ENCODE measurements at places on chromosomes 16 and 17.

DNA sequence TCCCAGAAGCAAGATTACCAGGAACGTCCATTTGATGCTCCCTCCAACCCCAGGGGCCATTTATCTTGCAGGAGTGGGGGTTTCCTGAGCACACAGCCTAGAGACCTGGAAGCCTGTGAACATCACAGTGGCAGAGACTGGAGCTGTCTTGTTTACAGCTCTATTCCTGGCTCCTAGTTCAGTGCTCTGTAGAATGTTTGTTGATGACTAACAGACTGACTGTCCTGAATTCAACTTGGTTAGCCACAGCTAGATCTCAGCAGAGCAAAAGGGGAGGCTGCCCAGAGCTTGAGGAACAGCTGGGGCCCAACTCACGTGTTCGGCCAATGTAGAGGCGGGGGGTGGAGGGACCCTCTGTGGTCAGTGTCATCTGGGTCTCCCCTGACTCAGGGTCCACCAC, 6.6 kb downstream of the ERN2 start:
- no peak for DNase-seq

GRCh38 chr16:23694644-23695373, 16.1 kb downstream of the PLK1 start:
- no peak for DNase-seq

DNA sequence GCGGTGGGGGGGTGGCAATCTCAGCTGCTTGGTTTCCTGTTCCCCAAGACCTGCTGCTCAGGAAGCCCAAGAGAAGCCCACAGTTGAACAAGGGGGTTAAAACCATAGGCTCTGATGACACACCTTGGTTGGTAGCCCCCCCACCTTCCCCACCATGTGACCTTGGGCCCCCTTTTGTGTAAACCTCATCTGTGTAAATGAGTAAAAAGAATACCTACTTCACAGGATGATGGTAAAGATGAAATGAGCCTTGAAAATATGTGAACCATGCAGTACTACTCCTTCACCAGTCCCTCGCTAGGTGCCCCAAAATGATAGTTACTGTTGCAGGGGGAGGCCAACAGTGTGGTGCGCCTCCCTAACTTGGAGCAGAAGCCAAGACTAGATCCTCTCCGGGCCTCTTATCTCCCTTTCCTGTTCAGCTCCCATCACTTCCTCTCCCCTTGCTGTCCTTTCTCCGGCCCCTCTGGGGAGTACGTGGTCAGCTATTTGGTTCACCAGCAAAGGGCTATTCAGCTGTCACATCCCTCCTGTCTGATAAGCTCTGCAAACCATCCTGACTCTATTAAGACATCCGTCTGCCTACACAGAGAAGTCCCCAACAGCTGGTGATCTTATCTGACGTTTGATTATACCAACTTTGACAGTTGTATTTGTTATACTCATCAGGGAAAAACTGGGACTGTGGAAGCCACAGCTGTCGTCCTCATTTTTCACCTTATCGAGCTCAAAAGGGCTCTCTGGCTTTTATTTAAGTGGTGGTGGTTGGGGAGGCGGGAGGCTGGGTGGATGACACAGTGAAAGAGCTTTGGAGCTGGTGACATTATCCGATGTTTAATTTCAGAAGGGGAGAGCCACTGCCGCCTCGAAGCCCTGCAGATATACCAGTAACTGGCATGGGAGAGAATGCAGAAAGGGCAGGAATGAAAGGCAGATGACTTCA, 19.9 kb downstream of the DCAKD start:
- no peak for DNase-seq

- DNase-seq = peak; percentile 29
Measured at GRCh38 chr16:19502395-19503131, 19.3 kb downstream of the GDE1 start.

GRCh38 chr17:79457889-79458288, 153.0 kb downstream of the RBFOX3 start:
- no peak for DNase-seq

DNA sequence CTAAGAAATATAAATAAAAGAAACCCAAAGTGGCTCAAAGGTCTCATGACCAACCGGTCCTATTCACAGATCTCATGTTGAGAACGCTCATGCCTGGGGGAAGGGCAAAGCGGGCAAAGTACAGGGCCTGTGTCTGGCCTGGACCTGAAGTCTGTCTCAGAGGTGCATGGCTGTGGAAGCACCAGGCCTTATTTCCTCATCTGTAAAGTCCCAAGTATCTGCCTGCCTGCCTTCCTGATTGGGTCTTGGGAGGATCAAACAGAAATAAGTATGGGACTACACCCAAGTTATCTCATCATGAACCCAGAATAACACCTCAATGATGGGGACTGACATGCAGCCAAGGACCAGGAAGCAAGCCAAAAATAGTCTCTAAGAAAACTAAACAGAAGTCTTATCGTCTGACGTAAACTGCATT, 14.2 kb downstream of the AXIN2 start:
- DNase-seq = no peak

DNA sequence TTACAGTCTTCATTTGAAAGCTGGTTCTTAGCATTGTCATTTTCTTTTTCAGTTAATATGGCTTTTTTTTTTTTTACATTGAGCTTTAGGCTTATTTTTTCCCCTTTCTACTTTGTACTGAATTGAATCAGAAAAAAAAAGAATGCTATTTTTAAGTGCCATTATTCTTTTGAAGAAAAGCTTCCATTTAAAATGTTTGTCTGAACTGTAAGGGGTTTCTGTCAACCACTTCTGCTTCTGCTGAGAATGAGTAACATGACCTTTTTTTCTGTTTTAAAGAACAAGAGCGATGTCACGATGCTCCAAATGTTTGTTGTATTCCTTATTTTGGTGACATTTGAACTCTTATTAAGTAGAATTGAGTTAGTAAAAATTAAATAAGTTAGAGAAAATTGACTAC, 50.0 kb downstream of the MRTFB start:
- DNase-seq = no peak

GRCh38 chr16:30121741-30122571, 1.1 kb downstream of the MAPK3 start:
- DNase-seq = no peak

- DNase-seq = no peak
Measured at GRCh38 chr17:5769593-5770354, 185.5 kb upstream of the NLRP1 start.

DNA sequence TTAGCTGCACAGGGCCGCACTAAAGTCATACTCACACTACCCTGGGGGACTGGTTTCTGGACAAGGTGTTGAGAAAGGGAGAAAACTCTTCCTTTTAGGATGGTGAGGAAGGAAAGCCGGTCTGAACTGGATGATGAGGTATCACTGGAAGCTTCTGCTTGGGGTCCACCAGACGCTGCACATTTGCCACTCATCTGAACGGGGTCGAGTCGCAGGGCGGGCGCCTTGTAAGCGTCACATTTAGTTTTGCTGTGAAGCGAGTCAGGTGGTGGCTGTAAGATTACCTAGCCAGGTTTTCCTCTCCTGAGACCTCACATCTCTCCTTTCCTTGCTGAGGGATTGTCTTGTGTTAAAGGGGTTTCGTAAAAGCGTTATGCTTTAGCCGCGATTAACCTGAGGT, 2.3 kb downstream of the JPT2 start:
- no peak for DNase-seq

- DNase-seq = peak; percentile 23
Measured at GRCh38 chr16:56625140-56625942, at the start of gene MT1E. Gene MT1E (plus strand): TSS chr16:56625781. CDS start chr16:56625852, 71 bp downstream.

- no peak for DNase-seq
Measured at GRCh38 chr16:65024767-65025178, 97.1 kb downstream of the CDH11 start.

- no peak for DNase-seq
Measured at GRCh38 chr16:26599785-26600104, 467.0 kb upstream of the C16orf82 start.

GRCh38 chr16:50209546-50210265, 56.6 kb downstream of the TENT4B start:
- DNase-seq = no peak

DNA sequence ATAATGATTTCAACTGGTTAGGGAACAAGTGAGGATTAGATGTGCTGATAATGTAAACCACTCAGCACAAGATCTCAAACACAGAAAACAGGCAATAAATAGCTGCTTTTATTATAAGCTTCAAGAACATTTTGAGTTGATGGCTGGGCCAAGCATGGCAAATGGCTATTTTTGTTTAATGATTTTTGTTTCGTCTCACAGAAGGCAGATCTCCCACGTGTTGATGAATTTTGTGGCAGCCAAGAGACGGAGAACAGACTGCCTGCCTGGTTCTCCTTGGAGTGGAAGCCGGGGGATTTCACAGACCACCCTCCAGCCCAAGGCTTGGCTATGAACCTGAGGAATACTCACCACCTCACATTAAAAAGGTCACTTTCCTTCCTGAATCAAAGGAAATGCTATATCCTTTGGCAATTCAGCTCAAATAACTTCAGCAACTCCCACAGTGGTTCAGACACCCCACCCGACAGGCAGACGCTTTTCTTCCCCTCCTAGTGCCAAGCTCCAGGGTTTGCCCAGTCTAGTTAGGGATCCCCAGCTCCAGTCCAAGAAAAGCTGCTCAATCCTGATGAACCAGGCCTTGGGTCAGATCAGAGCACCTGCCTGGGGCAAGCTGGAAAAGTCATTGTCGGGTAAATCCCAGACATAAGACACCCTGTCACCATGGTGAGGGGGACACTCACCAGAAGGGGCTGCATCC, 593.5 kb downstream of the TOX3 start:
- no peak for DNase-seq
